ENCODE measurements at places on chromosomes 5 and 9. TPM values are rescaled to one million over a fixed set of nuclear protein-coding genes. Genes with fewer than 3 reads are reported as not detected.

DNA sequence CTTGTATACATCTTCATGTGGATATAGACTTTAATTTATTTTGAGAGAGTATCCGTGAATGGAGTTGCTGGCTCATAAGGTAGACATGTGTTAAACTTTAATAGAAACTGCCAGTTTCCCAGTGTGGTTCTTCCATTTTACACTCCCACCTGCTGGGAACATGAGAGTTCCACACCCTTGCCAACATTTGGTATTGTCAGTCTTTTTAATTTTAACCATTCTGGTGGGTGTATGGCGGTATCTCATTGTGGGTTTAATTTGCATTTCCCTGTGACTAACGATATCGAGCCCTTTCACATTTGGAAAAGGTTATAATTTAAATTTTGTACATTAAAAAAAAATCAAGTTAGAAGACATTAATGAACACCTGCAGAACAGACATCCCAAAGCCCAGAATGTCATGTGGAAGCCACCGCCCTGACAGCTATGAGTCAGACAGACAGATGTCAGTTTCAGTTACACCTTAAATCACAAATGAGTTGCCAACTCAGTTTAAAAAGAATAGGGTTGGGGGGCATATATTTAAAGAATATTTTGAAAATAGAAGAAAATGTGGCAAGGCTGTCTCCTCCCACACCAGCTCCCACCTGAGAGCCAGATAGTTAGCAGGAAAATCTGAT, 36.9 kb downstream of the ANKRD33B start:
- no peak for DNase-seq

GRCh38 chr9:87682618-87683017, 43.3 kb upstream of the CTSL start:
- no peak for DNase-seq

GRCh38 chr9:68551191-68551590, 10.5 kb upstream of the TMEM252 start:
- DNase-seq: no peak

- no peak for DNase-seq
These were observed 74.1 kb downstream of the HMHB1 start for GRCh38 chr5:143886096-143886495.

The SOX30 gene
- total RNA-seq: not detected

The PRDM9 gene
- total RNA-seq: not detected
